ENCODE measurements at places on chromosomes 1 and 21.

DNA sequence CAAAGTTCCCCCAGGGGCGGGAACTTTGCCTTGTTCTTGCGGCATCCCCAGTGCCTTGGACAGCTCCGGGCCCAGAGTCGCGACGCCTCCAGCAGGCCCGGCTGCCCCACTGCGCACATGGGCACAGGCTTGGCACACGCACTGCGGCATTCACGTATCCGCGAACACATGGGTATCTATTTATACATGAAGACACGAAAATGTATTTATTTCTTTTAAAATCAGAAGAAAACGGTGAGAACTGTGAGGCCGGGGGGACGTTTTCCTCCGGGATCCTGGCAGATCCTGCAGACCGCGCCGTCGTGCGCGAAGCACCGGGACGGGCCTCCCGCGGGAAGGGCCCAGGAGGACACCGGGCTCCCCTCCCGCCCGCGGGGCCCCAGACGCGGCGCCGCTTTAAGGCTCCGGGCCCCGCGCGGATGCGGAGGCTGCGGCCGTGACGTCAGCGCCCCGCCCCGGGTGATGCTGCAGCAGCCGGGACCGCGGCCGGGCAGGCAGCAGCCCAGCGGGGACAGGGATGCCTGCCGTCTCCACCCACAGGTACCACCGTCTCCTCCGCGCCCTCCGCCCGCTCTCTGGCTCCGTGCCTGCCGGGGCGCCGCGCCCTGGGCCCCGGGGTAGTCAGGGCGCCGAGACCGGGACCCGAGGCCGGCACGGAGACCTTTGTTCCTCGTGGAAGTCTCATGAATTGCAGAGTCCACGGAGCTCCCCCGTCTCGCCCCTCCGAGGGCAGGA lies at the start of gene SLC45A1:
Gene SLC45A1 (plus strand): TSS at position 468 of the 735 bp plus-strand sequence. CDS start 6,216 bp downstream, outside the sequence.
- no peak for DNase-seq

- no peak for DNase-seq
Measured at GRCh38 chr1:51719146-51719545, 102.3 kb downstream of the OSBPL9 start.

DNA sequence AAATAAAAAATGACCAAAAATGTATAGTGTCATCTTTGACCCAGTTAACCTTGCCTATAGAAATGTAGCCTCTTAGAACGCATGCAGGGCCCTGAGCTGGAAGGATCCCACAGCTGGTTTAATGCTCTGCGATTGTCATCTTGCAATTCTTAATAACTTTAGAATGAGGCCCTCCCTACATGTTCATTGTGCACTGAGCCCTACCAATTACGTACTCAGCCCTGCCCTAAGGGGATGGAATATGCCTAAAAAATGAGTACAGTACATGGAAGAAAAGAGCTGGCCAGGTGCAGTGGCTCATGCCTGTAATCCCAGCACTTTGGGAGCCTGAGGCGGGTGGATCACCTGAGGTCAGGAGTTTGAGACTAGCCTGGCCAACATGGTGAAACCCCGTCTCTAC lies 57.8 kb upstream of the BCAR3 start:
- no peak for DNase-seq

DNA sequence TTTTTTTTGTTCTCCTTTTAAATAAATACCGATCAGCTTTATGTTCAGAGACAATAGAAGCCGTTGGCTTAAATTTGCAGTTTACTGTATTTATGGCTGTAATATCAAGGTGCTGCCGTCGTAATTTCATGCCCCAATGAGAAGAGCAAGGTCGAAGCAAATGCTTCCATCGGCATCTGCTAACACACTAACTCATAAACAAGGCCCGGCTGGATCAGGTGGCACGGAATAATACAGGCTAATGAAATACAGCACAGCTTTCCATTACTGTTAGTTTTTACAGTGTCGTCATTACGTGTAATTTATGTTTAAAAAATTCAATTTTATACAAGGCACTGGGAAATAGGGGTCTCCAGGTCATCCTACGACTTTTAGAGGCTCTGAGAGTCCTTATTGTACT lies 119.0 kb downstream of the PEX14 start:
- DNase-seq: peak; percentile 1

GRCh38 chr1:42075179-42075578 lies 78.0 kb upstream of the GUCA2B start:
- no peak for DNase-seq

GRCh38 chr1:51799372-51799771 lies 79.2 kb downstream of the NRDC start:
- DNase-seq: no peak

DNA sequence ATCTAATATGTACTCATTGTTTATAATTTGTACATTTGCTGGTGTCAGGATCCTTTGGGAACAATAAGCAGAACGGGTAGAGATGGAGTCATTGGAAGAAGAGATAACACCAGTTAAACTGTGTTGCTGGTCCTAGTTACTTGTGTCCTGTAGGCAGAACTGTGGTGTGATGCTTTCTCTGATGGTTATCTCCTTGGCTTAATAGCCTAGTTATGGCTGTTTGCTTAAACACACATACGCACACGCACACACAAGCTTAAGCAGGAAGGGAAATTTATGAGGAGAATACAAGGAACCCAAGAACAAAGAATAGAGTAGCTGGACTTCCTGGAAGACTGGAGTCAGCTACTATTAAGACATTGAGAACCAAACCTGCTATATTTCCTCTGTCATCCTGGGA lies 5.7 kb upstream of the PKN2 start:
- DNase-seq: no peak

GRCh38 chr1:53270107-53270506 lies 31.8 kb upstream of the MAGOH start:
- DNase-seq: no peak

GRCh38 chr1:109917051-109917767 lies 6.6 kb downstream of the CSF1 start:
- no peak for DNase-seq

DNA sequence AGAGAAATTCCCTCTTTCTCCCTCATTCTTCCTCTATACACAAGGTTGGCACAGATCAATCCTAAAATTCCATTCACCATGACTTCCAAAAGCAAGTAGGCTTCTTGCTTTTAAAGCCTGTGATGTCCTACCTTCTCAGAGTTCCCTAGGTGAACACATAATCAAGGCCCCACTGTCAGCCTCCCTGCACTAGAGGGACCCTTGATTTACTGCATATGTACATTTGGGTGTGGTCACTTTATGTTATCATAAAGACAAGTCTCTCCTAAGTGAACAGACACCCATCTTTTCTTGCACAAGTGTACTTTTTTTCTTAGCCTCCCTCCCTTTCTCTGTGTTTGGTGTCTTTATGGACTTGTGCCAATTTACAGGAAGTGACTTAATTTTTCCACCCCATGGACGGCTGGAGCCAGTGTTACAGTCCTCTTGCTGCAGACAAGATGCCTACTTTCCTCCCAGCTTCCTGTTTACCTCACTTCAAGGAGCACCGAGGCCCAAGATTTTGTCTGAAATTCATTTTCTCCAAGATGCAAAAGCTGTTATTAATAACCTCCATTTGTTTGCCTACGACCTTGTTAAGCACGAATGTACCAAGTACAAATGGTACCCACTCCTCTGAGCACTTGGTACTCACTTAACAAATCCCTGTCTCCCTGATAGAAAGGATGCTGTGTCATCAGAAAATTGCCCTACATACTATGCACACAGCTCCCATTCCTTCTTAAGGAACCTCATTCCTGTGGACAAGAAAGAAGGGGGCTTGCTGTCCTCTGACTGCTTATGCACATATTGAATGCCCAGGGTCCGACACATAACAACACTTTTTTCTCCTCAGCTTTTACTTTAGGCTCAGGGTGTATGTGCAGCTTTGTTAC lies 82.8 kb upstream of the SLC44A3 start:
- DNase-seq: no peak

- DNase-seq: no peak
Measured at GRCh38 chr1:108140177-108140576, 60.0 kb downstream of the SLC25A24 start.

DNA sequence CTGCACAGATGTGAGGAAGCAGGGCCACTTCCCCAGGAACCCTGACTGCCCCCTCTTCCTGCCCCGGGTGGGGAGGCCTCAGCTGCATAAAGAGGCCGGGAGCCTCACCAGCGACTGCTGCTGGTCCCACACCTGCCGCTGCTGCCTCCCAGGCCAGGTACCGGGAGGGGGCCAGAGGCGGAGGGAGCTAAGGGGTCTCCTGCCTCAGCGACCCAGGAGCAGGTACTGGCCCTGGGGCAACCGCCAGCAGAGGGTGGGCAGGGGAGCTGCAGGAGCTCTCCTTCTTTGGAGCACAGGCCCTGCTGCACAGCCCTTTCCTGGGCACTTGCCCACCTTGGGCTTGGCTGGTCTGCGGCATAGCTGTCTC lies 6.8 kb downstream of the GJC2 start:
- DNase-seq: no peak

DNA sequence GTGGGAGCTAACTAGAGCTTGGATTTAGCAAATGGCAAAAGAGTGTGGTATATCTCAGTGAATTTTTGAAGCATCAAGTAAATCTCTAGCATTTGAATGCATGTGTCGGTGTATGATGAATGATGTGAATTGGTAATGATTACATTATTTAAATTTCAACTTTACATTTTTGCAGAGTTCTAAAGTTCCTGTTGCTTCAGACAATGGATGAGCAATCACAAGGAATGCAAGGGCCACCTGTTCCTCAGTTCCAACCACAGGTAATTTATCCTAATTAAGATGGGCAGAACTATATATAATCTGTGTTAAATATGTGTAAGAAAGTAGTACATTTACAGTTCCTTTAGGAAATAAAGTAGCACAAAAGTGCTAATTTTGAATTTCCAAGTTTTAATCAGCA lies 75.6 kb downstream of the NEK7 start:
- DNase-seq: no peak

DNA sequence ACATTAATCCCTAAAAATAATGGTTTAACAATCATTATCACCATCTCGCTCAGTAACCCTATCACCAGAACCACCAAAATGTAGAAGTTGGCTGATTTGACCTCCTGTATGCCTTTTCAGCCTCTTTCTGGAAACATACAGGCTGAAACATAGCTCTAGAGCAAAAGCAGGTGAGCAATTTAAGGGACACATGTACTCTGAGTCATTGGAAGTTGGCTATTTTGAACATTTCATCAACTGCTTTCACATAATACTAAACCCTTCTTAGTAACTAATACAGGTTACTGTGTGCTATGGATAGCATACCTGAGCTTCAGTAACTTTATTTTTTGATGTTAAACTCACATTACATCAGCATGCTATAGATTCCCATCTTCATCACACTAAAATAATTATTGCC lies 19.8 kb upstream of the DDAH1 start:
- no peak for DNase-seq

DNA sequence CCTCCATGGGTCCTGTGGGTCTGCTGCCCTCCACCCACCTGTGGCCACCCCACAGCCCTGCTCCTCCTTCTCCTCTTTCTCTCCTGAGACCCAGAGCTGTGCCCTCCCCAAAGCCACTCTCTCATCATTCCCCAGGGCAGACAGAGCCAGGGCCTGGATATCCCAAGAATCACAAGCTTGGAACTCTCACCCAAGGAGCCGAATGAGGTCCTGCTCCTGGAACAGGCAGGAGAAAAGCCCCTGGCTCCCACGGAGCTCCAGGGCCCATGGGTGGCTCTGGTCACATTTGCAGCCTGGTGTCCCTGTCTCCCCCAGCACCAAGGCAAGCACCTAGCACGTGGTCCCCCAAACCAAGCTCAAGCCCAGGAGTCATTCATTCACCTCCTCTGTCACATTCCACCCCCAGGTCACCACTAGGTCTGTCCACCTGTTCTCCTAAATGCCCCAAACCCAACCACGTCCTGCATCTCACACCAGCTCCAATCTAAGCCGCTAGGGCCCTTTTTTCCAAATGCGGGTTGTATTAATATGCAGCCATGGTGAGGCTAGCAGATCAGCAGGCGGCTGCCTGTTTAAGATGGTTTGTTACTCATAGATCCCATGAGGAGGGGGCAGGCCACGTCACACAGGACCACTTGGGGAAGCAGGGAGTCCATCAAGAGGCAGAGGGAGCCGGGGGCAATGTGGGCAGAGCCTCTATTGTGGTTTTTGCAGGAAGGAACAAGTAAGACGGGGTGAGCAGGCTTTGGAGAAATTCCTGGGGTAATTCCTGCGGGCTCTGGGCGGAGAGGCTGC lies 215.5 kb upstream of the VAMP3 start:
- no peak for DNase-seq

DNA sequence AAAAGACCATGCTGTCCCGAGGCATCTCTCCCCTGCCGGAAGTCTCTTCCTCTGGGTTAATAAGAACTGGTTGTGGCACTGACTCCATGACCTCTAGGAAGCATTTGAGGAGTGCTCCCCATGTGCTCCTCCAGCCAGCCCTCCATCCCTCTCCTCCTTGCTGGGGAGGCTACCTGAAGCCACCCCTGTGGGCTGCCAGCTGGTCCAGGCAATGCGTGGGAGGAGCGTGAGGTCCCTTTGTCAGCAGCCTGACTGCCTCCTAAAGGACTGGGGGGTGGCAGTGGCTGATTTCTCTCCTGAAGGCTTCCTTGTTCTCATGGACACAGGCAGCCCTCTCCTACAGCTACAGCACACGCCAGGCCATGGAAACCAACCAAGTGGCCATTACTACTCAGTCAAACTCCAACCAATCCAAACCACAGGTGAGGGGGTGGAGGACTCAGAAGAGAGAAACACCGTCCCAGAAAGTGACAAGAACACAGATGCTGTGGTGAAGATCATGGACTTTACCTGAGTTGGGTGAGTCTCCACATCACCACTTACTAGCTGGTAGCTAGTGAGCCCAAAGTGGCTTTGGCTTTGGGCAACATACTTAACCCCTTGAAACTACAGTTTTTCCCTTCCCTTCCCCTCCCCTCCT lies 35.2 kb downstream of the NENF start:
- DNase-seq: no peak

GRCh38 chr1:241063276-241063675 lies 293.7 kb downstream of the RGS7 start:
- no peak for DNase-seq

DNA sequence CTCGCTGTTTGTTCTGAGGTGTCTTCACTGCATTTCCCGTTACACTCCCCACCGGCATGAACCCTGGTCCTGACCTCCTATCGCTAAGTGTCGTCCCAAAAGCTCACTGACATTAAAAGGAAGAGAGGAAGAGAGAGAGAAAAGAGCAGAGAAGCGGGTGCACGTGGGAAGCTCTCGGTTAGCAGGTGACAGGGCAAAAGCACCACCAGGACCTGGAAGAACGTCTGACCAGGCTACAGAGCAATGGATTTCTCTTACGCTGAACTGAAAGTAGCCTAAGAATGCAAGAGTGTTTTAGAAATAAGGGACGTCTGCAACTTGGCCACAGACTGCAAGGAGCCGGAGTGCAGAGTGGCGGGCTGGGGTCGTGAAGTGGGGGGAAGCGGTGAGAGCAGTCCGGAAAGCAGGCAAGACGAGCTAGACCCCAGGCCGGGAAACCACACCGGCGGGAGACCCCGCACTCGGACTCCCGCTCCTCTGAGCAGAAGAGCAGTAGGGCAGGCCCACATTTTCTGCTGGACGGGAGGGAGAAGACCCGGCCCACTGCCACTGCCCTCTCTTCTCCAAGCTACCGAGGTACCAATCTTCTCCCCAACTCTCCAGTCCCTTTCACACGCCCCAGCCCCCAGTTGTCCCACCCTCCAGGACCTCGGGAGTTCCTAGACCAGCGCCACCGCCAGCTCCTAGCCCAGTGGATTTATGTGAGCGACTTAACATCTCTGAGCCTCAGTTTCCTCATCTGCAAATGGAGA lies 8.3 kb upstream of the MPZL1 start:
- DNase-seq: no peak
